Smooth muscle cell of trachea (primary cell): ENCODE measurements at places on chromosomes 12 and 14. TPM values are rescaled to one million over a fixed set of nuclear protein-coding genes. Genes with fewer than 3 reads are reported as not detected.

Gene KCNJ8
- total RNA-seq: 7.3 and 10.6 TPM in 2 replicates

Gene BRI3BP
- total RNA-seq: 2.6 and 3.6 TPM in 2 replicates

Gene NKX2-1
- not detected in 2 replicates for total RNA-seq

Gene GCN1
- 121 and 146 TPM in 2 replicates for total RNA-seq

Gene CLEC2A
- not detected in 2 replicates for total RNA-seq

Gene CISTR
- total RNA-seq: not detected in 2 replicates
